ENCODE measurements at places on chromosomes 3 and 15. TPM values are rescaled to one million over a fixed set of nuclear protein-coding genes. Genes with fewer than 3 reads are reported as not detected.

GOLGA8S gene
- total RNA-seq = 0.07 TPM

FAM240A gene
- not detected for total RNA-seq

BCL2A1 gene
- total RNA-seq = not detected

RHOV gene
- total RNA-seq = not detected

WDR72 gene
- not detected for total RNA-seq
